ENCODE measurements at places on chromosomes 1 and 21.

GRCh38 chr1:206001476-206001888 is 1.7 kb downstream of the RAB7B start:
- DNase-seq: peak; percentile 83

DNA sequence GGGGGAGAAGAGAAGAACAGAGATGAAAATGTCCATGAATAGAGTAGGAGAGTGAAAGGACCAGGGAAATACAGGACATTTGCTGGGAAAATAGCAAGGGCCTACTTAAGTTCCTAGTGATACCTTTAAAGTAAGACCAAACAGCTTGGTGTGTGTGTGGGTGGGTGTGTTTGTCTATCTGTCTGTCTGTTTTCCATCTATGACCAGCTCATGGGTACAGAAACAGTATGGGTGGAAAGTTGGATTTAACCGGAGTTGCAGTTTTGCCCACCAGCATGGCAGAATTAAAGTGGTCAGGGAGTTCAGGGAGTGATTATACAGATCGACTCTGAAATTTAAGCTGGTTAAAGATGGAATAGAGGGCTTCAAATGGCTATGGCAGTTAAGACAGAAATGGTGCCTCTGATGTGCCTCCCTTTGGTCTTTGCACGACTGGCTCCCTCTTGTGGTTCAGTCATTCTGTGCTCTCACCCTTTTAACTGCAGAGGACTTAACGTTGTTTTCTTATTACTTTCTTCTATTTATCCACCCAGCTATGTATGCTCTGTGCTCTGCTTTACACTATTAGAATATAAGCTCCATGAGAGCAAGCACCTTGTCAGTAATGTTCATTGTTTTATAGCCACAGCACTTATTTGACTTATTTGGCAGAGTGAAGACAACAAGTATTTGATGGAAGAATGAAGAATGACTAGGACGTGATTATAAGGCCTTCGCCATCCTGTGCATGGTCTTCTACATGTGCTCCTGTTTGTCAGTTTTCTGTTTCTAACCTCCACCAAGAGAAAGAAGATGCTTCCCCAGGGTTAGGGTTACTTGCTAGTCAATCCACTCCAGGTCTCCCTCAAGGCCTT is 72.7 kb upstream of the AK4 start:
- DNase-seq: no peak

GRCh38 chr1:8303141-8303540 is 14.8 kb upstream of the SLC45A1 start:
- peak; percentile 25 for DNase-seq

GRCh38 chr1:111894497-111894896 is 95.0 kb downstream of the KCND3 start:
- no peak for DNase-seq

DNA sequence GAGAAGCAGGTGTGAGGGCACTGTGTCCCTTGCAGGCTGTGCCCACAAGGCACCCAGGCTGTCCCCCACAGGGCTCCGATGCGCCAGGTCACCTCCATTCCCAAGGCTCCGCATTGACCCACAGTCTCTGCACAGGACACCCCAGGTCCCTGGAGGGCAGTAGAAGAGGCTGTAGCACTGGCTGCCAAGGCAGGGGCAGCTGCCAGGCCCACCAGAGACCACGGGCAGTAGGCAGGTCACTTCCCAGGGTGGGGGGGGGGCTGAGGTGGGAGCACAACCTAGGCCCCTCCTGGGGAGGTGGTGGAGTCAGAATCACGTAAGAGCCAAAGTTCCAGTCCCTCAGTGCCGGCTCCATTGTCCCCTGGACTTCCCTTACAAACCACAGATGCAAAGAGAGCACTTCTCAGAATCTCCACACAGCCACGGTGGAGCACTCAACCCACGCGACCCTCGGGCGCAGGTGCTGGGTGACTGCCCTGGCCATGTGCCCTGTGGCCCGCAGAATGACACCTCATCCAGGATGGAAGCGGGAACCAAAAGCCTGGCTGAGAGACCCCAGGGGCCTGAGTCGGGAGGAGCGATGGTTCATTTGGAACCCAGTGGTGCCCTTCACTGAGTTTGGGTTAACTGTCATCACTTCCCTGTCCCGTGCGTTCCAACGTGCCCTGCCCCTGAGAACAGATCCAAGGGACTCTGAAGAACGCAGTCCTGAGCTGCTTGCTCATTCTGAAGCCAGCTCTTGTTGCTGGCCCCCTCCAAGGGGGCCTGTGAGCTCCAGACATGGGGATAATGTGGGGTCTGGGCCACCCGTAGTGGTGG is 69.7 kb upstream of the PDE9A start:
- DNase-seq: no peak

- no peak for DNase-seq
These were observed 343.8 kb downstream of the KCNH1 start for GRCh38 chr1:210790196-210790595.

GRCh38 chr1:112465122-112465521 is 43.6 kb upstream of the WNT2B start:
- no peak for DNase-seq

- DNase-seq: no peak
These were observed 742.0 kb downstream of the ADGRL2 start for GRCh38 chr1:82542766-82543165.

GRCh38 chr1:151199873-151200581 is 1.7 kb downstream of the PIP5K1A start:
- DNase-seq: peak; percentile 74

DNA sequence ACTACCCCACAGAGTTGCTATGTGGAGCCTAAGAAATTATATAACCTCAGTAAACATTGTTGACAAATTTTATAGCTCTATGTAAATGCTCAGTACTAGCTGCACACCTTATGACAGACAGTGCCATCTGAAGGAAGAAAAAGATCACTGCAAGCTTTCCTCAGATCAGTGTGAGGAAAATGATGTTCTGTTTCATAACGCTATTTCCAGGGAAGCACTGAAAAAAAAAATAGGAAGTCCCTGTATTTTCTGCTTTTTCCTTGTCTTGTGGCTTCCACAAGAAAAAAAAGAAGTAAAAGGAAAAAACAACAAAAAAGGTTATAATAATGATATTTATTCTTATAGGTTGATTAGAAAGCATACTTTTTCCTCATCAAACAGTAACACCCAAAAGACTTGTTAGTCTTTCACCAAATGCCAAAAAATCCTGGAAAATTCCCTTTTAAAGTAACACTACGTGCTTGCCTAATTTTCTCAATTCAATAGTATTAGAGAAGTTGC is 23.2 kb downstream of the LYST start:
- no peak for DNase-seq

DNA sequence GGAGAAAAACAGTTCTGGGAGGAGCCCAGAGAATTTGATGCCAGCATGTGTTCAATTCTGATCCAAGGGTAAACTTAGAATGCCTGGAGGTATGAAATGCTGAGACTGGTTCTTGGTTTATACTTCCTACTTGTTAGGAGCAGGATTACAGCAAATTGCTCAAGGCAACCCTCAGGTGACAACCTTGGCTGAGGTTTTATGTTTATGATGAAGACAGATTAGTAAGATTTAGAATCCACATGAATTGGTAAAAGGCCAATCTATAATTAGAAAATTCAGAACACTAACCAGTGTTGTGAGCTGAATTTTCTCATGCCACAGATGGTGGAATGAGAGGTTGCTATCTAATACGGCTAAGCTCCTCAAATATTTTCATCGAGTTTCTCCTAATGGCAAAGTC is 235.3 kb upstream of the NRIP1 start:
- no peak for DNase-seq

- no peak for DNase-seq
These were observed 183.2 kb downstream of the GRIK3 start for GRCh38 chr1:36851087-36851486.

- no peak for DNase-seq
These were observed 292.2 kb downstream of the RRAGC start for GRCh38 chr1:38567401-38567800.

DNA sequence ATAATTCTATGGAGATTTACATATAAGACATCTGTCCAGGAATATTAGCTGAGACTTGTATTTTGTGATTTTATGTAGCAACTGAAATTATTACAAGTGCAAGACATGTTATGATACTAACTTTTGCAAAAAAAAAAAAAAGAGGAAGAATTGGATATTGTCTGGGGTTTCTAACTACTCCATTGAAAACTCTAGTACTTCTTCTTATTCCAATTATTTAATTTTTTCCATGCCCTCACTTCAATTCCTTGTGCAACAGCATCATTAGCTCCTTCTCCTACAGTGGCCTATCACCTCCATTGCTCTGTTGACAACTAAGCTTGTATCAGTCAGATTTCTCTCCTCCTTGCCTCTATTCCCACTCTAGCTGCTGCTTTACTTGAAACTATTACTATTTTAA is 126.6 kb downstream of the PTPRC start:
- DNase-seq: no peak
